Mammary epithelial cell (primary cell): ENCODE measurements at places on chromosomes 6 and 20. TPM values are rescaled to one million over a fixed set of nuclear protein-coding genes. Genes with fewer than 3 reads are reported as not detected.

The PRSS35 gene
- total RNA-seq, result not detected in 2 replicates

The NMBR gene
- not detected for total RNA-seq

The SNTA1 gene
- total RNA-seq, result 9.1 and 9.4 TPM in 2 replicates

The CDSN gene
- 1.2 TPM for total RNA-seq

The TOX2 gene
- 0.83 TPM for total RNA-seq

The HRH3 gene
- total RNA-seq, result not detected

The IL20RA gene
- total RNA-seq, result not detected

The MBOAT1 gene
- total RNA-seq, result 6.8 and 8.2 TPM in 2 replicates

The LY6G6D gene
- not detected in 2 replicates for total RNA-seq

The PCSK2 gene
- total RNA-seq, result not detected in 2 replicates

The C6orf141 gene
- 39.8 and 73.7 TPM in 2 replicates for total RNA-seq

The GNMT gene
- total RNA-seq, result 0.17 TPM

GRCh38 chr20:10758446-10758845, 84.6 kb upstream of the JAG1 start:
- DNase-seq, result peak; percentile 71

GRCh38 chr6:79564636-79565035, 27.4 kb upstream of the LCA5 start:
- no peak for DNase-seq

GRCh38 chr20:46137816-46138215, 19.7 kb downstream of the CD40 start:
- DNase-seq, result no peak

GRCh38 chr6:69422475-69422874, 374.3 kb downstream of the LMBRD1 start:
- DNase-seq, result no peak

GRCh38 chr6:137728386-137729349, 138.4 kb upstream of the TNFAIP3 start:
- peak; percentile 99 for DNase-seq

DNA sequence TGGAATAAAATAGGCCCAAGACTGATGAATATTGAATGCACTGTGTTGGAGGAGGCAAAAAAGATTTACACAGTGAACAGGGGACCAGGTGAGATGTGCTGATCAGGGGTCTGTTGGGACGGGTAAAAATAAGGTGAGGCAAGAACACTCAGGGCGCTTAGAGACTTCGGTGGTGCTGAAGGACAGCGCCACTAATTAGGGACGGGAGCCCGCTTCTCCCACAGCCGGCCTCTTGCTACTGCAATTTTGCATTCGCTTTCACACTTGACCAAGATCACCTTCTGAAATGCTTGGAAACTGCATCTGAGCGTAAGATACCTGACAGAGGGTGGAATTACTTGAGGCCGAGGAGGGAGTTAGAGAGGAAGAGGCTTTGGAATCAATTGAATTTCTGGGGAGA, 7.3 kb downstream of the TFAP2D start:
- peak; percentile 22 for DNase-seq

GRCh38 chr6:160439751-160440150, 91.6 kb downstream of the SLC22A3 start:
- DNase-seq, result no peak

DNA sequence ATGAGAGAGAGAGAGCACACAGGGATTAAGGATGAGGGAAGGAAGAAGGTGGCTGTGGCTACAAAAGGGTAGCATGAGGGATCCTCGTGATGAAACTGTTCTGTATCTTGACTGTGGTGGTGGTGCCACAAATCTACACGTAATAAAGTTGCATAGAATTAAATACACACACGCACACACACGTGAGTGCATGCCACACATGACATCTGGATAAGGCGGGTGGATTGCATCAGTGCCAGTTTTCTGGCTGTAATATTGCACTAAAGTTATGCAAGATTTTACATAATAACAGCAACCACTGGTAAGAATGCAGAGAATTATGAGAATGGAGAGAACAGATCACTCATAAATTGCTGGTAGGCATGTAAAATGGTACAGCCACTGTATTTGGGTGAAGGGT, 16.9 kb upstream of the STK35 start:
- DNase-seq, result peak; percentile 9

GRCh38 chr20:56945057-56945456, 316.0 kb downstream of the TFAP2C start:
- no peak for DNase-seq

- peak; percentile 64 for DNase-seq
Observed at GRCh38 chr6:142845624-142846458, 99.1 kb downstream of the HIVEP2 start.

- DNase-seq, result no peak
Observed at GRCh38 chr6:119535332-119535731, 185.8 kb upstream of the MAN1A1 start.

DNA sequence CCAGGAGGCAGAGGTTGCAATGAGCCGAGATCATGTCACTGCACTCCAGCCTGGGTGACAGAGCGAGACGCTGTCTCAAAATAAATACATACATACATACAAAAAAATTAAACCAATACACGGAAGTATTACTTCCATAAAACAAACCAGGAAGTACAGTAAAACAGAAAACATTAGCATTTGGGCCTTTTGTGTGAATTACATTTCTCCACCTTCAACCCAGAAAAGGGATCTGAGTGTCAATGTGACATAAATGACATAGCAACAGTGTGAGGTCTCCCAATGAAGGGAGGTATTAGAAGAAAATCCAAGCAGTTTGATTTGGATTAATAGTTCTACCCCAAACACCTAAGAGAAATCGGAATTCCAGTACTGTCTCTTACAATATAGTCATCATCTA, 10.1 kb downstream of the CSNK2A1 start:
- no peak for DNase-seq

GRCh38 chr6:82840571-82840970, 225.1 kb downstream of the UBE3D start:
- no peak for DNase-seq

DNA sequence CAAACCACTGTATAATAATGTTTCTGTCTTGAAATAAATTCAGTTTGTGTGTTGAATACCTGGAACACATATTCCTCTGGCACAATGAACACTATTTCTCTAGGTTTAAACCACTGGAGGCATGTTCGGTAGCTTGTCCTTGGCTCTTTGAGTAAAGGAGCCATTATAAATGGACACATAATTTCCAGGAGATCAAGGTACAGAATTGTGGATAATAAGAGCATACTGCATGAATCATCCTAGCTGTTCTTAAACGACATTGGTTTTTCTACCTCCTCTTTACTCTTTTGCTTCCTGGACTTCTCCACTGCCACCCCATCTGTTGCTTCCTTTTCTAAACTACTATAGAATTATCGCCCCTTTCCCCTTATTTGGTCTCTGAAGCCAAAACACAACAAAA, 1.2 kb downstream of the CENPW start:
- DNase-seq, result peak; percentile 6

GRCh38 chr6:151832710-151833109, 25.2 kb downstream of the ESR1 start:
- no peak for DNase-seq

DNA sequence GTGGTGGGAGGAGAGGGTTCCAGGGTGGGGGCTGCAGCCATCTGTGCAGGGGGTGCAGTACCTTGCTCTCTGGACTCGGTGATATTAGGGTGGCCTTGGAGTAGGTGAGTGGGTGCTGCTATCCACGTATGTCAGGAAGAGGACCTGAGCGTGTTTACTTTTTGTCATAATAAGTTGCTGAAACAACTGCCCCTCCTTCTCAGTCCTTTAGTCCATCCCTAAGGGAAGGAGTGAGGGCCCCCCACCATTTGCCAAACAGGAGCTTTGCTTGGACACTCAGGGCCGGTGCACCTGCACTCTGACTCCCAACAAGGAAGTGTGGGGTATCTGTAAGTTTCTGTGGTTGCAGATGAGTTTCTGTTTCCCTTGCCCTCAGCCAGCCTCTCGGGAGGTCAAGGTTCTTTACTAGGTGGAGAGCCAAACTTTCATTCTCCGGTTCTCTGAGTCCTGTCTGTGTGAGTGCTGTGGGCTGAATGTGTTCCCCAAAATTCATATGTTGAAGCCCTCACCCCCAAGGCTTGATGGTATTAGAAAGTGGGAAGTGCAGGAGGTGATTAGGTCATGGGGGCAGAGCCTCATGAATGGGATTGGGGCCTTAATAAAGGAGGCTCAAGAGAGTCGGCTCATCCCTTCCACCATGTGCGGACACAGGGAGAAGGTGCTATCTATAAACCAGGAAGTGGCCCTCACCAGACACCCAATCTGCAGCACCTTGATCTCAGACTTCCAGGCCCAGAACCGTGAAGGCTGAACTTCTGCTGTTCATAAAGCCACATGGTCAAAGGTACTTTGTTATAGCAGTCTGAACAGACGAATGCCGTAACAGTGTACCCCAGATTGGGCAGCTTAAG, 19.6 kb upstream of the CCR6 start:
- DNase-seq, result no peak

DNA sequence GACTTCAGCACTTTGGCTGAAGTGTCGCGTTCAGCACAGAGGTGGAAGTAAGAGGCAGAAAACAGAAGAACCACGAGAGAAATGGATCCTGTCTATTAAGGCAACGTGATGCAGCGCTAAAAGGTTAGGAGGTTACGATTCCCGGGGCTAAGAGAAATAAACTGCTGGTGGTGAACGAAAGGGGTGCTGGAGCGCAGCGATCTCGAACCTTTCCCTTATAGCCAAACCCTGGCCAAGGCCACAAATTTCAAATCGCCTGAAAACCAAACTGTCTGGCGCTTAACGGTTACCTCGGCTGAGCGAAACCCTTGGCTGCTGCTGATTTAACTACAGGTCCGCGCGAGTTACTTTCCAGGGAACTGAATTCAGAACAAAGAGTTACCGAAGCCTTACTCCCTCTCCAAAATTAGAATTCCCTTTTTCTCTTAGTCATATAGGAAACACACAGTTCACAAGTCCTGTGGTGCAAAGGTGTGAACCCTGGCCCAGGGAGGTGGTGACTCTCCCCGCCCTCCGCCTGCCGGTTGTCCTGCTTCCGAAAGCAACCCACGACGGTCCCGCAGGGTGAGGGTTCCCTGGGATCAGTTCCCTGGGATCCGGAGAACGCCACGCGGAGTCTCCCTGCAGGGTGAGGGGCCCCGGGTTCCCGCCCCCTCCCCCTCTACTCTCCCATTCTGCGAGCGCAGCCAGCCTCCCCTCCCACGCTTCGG, 1.3 kb upstream of the SLC35D3 start:
- DNase-seq, result peak; percentile 6

GRCh38 chr6:34059136-34059731, 86.7 kb downstream of the GRM4 start:
- DNase-seq, result no peak

DNA sequence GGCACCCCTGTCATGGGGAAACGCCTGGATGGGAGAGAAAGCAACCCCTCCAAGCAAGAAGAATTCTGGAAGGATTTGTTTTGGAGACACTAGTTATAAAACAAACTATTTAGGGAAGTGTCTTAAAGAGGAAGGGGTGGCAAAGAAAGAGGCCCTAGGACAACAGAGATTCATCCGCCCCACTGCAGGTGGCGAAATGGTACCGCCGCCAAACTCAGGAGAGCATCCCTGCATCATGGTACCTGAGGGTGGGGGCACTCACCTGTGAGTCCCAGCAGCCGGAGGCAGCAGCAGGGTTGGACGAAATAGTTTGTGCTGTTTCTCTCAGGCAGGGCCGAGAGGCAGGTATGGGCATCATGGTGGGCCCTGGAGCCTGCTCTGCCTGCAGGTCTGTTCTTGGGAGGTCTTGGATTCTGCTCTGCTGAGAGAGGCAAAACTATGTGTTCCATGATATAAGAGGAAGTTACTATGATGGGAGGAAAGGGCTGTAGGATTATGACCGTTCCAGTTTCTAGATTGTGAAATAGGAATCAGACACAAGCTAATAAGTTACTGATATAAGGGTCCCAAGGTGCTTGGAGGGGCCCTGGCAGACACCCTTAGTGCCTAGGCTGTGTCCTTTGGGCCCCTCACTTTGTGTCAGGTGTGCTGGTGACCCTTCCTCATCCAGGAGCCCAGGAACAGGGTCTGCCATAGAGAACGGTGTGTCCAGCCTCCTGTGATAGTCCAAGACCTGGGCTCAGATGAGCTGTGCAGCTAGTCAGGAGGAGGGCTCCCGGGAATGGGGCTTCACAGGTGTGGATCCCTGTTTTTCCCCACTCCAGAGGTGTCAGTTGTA, 20.4 kb downstream of the SIRPD start:
- no peak for DNase-seq

DNA sequence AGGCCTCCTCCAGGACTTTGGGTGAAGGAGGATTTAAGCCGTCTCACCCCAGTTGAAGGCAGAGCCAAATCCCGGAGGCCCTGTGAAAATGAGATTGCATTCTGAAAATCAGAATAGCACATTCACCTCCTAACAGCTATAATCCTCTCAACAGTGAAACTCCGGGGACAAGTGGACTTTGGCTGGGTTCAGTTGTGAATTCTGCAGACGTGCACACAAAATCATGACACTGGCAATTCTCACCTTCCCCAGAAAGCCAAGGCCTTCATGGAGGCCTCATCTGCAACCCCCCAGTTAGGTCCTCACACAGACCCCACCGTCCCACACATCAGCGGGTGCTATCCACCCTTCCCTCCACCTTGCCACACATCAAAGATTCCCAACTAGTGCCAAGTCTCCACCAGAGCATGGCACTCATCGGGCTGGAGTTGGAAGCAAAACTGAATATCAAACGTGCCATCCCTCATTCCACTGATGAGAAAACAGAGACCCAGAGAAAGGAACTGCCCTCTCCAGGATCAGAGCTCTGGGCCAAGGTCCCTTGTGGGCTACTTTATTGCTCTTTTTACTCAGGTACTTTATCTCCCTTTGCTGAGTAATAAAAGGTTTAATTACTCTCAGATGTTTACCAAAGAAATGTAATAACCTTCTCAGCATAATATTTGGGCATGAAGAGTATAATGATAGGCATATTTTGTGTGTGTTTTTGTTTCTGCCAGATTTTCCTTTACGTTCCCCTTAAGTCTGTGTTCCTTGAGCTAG, 4.8 kb upstream of the BTNL2 start:
- no peak for DNase-seq

- no peak for DNase-seq
Observed at GRCh38 chr6:163346497-163346961, 68.0 kb upstream of the QKI start.

- DNase-seq, result no peak
Observed at GRCh38 chr6:98463038-98464000, 371.1 kb upstream of the POU3F2 start.
